ENCODE measurements at places on chromosomes 2 and 18. TPM values are rescaled to one million over a fixed set of nuclear protein-coding genes. Genes with fewer than 3 reads are reported as not detected.

DNA sequence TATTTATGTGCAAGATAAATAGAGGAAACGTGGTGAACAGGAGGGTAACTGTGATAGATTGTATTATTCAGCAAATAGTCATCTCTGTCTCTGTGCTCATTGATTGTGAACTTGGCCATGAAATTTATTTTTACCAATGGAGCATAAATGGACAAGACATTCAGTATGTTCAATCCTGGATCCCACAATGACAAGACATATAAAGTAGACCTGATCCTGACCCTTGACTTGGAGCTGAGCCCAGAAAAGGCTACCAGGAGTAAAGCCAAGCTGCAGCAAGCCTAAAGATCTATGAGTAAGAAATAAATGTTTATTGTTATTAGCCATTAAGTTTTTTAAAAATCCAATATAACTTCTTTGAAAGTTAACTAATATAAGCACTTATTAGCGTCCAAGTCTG, 531.2 kb downstream of the PIK3C3 start:
- no peaks in the 10 kb centered on the region for H3K4me1 ChIP-seq
- DNase-seq, result no peak
- no peaks in the 10 kb centered on the region for H3K27me3 ChIP-seq
- H3K4me3 ChIP-seq, result no peak overlapping the region

DNA sequence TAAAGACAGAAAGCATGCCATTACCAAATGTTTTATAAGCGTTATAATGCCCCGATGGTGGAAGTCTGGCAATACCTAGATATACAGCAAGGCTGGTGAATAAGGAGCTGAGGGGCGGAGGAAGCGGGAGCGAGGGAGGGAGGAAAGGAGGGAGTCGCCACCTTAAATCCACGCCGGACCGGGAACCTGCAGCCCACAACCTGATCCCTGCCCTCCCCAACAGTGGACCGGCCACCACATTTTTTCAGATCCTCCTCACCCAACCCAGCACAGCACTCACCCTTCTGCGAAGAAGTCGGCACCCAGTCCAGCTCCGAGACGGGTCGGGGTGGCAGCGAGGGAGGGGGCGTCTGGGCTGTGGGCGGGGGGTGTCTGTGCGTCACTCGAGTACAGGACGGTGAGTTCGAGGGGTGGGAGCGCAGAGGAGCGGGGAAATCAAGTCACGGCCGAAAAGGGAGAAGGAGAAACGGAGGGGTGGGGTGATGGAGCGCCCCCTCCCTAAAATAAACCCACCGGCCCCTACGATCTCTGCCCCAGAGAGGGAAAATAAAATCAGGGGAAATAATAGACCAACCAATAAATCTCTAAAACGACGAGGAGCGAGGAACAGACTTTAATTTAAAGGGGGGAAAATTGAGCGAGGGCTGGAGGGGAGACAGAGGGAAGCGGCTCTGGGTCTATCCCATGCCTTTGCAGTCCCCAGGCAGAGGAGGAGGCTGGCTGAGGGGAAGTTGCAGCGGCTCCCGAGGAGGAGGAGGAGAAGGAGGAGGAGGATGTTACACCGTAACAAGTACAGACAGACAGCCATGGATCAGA, 96.5 kb upstream of the SERTAD2 start:
- H3K36me3 ChIP-seq, result no peaks in the 10 kb centered on the region
- H3K27ac ChIP-seq, result peak overlapping the region; percentile 99

GRCh38 chr2:128282976-128283810, 35.5 kb downstream of the HS6ST1 start:
- H3K27ac ChIP-seq, result peak overlapping the region; percentile 46
- H3K36me3 ChIP-seq, result no peaks in the 10 kb centered on the region
- no peak for DNase-seq

DNA sequence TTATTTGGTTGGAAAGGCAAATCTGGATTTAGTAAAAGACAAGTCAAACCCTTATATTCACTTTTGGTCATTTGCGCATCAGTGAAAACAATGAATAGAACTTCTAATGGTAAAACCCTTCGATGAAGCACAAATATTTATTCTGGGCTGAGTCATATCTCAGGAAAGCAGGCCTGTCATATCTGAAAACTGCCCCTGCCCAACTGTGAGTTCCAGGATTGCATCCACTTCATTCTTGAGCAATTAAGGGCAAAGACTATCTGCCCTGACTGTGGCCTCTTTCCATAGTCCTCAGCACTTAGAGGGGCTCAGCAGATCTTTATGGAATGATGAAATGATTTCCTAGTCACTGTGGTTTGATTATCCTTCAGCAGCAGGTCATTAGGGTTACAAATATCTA, 795.2 kb upstream of the ID2 start:
- DNase-seq, result no peak
- H3K27me3 ChIP-seq, result no peaks in the 10 kb centered on the region

- peaks cover 6% of the 10 kb centered on the region for H3K4me1 ChIP-seq
- H3K27me3 ChIP-seq, result no peaks in the 10 kb centered on the region
- DNase-seq, result no peak
- H3K36me3 ChIP-seq, result no peaks in the 10 kb centered on the region
- no peak overlapping the region for H3K4me3 ChIP-seq
Observed at GRCh38 chr18:9868857-9869714, 16.7 kb upstream of the TXNDC2 start.

DNA sequence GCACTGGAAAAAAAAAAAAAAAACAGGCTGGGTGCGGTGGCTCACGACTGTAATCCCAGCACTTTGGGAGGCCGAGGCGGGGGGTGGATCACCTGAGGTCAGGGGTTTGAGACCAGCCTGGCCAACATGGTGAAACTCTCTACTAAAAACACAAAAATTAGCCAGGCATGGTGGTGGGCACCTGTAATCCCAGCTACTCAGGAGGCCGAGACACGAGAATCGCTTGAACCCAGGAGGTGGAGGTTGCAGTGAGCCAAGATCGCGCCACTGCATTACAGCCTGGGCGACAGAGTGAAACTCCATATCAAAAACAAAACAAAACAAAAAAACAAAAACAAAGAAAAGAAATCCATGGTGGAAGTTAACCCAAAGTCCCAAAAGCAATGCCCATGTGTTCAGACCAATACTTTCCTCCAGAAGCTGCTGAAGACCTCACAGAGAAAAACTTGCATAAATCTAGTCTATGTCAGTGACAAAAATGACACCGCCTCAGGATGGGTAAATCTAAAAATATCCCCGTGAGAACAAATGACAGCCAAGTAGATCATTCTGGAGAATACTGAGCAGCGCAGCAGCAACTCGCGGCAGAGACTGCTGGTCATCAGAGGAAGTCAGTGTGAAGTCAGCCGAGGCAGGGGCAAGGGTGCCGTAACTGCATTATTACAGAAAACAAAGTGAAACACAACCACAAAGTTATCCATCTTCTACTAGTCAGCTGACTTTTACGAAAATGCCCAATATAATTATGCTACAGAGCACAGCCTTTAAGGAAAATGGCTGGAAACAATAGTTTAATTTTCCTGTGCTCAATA, 41.0 kb downstream of the LPIN2 start:
- H3K27ac ChIP-seq, result peak overlapping the region; percentile 59
- no peak overlapping the region for H3K4me3 ChIP-seq
- no peak for DNase-seq

GRCh38 chr2:181116261-181116660, 135.9 kb downstream of the UBE2E3 start:
- H3K27me3 ChIP-seq, result no peaks in the 10 kb centered on the region
- H3K27ac ChIP-seq, result no peak overlapping the region
- no peaks in the 10 kb centered on the region for H3K36me3 ChIP-seq

DNA sequence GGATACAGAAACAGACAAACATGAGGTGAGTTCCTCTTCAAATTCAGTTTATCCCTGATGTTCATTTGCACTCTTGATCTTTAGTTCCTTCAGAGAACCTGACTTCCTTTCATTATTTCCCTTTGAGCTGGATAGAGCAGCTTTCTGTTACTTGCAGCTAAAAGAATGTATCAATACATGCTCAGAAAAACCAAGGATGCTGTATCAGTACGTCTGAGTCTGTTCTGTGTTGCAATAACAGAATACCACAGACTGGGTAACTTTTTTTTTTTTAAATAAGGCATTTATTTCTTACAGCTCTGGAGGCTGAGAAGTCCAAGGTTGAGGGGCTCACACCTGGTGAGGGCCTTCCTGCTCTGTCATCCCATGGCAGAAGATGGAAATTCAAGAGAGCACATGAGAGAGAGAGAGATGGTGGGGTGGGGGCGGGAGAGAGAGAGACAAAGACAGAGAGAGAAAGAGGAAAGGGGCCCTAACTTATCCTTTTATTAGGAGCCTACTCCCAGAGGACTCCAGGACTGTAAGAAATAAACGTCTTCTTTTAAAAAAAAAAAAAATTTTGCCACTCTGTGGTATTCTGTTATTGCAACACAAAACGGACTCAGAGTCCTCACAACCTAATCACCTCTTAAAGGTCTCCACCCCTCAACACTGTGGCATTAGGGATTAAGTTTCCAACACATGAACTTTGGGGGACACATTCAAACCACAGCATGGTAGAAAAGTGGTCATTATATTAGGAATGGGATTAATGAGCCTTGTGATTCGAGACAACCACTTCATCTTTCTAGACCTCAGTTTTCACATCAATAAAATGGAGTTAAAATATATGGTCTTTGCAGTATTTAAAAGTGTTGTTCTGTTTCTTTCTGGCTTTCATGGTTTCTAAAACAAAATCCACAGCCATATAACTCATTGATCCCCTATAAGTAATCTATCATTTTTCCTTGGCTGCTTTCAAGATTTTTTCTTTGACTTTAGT, 18.4 kb upstream of the SELENOI start:
- no peaks in the 10 kb centered on the region for H3K36me3 ChIP-seq
- no peaks in the 10 kb centered on the region for H3K4me1 ChIP-seq
- no peak for DNase-seq
- no peak overlapping the region for H3K27ac ChIP-seq
- no peak overlapping the region for H3K4me3 ChIP-seq
- H3K27me3 ChIP-seq, result no peaks in the 10 kb centered on the region

- no peaks in the 10 kb centered on the region for H3K36me3 ChIP-seq
- H3K4me3 ChIP-seq, result no peak overlapping the region
- no peaks in the 10 kb centered on the region for H3K4me1 ChIP-seq
- no peak for DNase-seq
- H3K27ac ChIP-seq, result no peak overlapping the region
Observed at GRCh38 chr2:28377984-28378678, 14.5 kb upstream of the FOSL2 start.

DNA sequence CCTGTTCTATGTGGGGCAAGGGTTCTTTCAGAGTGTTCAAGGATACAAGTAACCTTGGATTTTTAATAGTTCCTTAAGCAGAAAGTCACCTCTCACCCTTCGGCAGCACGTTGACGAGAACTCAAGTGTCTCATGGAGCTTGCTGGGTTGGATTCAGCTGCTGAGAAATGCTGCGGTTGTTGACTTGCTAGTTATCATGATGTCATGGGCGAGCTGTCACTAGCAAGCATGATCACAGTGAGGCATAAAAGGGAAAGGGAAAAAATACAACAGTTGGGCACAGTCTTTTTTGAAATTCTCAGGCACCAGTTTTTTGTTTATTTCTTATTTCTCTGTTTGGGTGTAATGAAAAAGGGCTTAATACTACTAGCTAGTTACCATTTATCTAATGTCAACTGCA, 53.2 kb downstream of the ADCYAP1 start:
- H3K4me1 ChIP-seq, result no peaks in the 10 kb centered on the region
- no peaks in the 10 kb centered on the region for H3K27me3 ChIP-seq
- no peak overlapping the region for H3K4me3 ChIP-seq
- H3K27ac ChIP-seq, result no peak overlapping the region
- H3K36me3 ChIP-seq, result no peaks in the 10 kb centered on the region

DNA sequence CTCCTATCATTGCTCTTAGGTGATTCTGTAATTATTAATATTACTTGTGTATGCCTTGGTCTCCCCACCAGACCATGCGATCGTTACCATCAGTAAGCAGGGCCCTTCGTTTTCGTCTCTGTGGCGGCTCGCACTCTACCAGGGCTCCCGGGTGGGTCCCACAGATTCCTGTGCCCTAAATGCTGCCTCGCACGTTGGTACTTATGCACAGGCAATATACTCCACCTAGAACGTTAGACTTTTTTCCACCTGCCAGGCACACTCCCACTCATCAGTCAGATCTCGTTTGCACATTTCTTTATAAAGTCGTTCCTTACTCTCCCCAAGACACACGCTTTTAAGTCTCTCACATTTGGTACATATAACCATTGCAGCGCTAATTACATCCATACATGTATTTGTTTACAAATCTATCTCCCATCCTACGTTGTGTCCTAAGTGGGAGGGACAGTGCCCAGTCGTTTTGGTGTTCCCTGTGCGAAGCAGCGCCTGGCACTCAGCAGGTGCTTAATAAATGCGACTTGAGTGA, 901 bp downstream of the FEZ2 start:
- no peak for DNase-seq
- no peaks in the 10 kb centered on the region for H3K27me3 ChIP-seq
- H3K27ac ChIP-seq, result peak overlapping the region; percentile 98
- peaks cover 7% of the 10 kb centered on the region for H3K4me1 ChIP-seq
- no peaks in the 10 kb centered on the region for H3K36me3 ChIP-seq

- H3K4me1 ChIP-seq, result no peaks in the 10 kb centered on the region
- no peaks in the 10 kb centered on the region for H3K27me3 ChIP-seq
- H3K27ac ChIP-seq, result no peak overlapping the region
- no peaks in the 10 kb centered on the region for H3K36me3 ChIP-seq
- H3K4me3 ChIP-seq, result no peak overlapping the region
- no peak for DNase-seq
Observed at GRCh38 chr2:29412197-29412925, 297.1 kb downstream of the CLIP4 start.

- no peak overlapping the region for H3K27ac ChIP-seq
- no peaks in the 10 kb centered on the region for H3K27me3 ChIP-seq
- no peaks in the 10 kb centered on the region for H3K36me3 ChIP-seq
Observed at GRCh38 chr2:237942513-237942899, 24.3 kb upstream of the UBE2F start.

GRCh38 chr2:144370937-144371584, 148.9 kb downstream of the ZEB2 start:
- no peaks in the 10 kb centered on the region for H3K27me3 ChIP-seq
- no peak overlapping the region for H3K4me3 ChIP-seq
- no peaks in the 10 kb centered on the region for H3K4me1 ChIP-seq
- H3K36me3 ChIP-seq, result no peaks in the 10 kb centered on the region
- no peak overlapping the region for H3K27ac ChIP-seq

- no peak for DNase-seq
- H3K36me3 ChIP-seq, result no peaks in the 10 kb centered on the region
- H3K27me3 ChIP-seq, result no peaks in the 10 kb centered on the region
- H3K27ac ChIP-seq, result no peak overlapping the region
- H3K4me1 ChIP-seq, result no peaks in the 10 kb centered on the region
- no peak overlapping the region for H3K4me3 ChIP-seq
Observed at GRCh38 chr2:226333388-226333787, 466.2 kb downstream of the IRS1 start.

- DNase-seq, result no peak
- H3K27ac ChIP-seq, result no peak overlapping the region
- H3K27me3 ChIP-seq, result no peaks in the 10 kb centered on the region
- H3K4me1 ChIP-seq, result no peaks in the 10 kb centered on the region
Observed at GRCh38 chr2:70941186-70941585, 5.5 kb downstream of the ATP6V1B1 start.

GRCh38 chr2:224870341-224870740, 154.2 kb upstream of the CCDC195 start:
- no peaks in the 10 kb centered on the region for H3K27me3 ChIP-seq
- H3K27ac ChIP-seq, result no peak overlapping the region
- H3K36me3 ChIP-seq, result no peaks in the 10 kb centered on the region
- no peak overlapping the region for H3K4me3 ChIP-seq
- no peaks in the 10 kb centered on the region for H3K4me1 ChIP-seq

AQP12B gene
- total RNA-seq, result not detected

RAMP1 gene
- total RNA-seq, result 44.1 TPM

PRKAG3 gene
- not detected for total RNA-seq

MATN3 gene
- total RNA-seq, result 1.3 TPM

GNAL gene
- 4.6 TPM for total RNA-seq

CNRIP1 gene
- 58.1 TPM for total RNA-seq

ORC4 gene
- total RNA-seq, result 97.3 TPM

L3MBTL4 gene
- 45.7 TPM for total RNA-seq

CD207 gene
- total RNA-seq, result not detected

SERPINB11 gene
- not detected for total RNA-seq

FOXD4L1 gene
- total RNA-seq, result not detected

Measured in uterus (tissue), 4 donors.